ENCODE measurements at places on chromosomes 1 and 21. TPM values are rescaled to one million over a fixed set of nuclear protein-coding genes. Genes with fewer than 3 reads are reported as not detected.

The SYPL2 gene
- total RNA-seq, result 0.22 TPM

The OR2T29 gene
- total RNA-seq, result not detected

The CFHR5 gene
- not detected for total RNA-seq

The AIM2 gene
- not detected for total RNA-seq

The LCE2C gene
- total RNA-seq, result not detected

The PDC gene
- not detected for total RNA-seq

The TIAM1 gene
- 20.3 TPM for total RNA-seq

The MSH4 gene
- 0.13 TPM for total RNA-seq

The OR2M3 gene
- total RNA-seq, result not detected

The TINAGL1 gene
- 31.8 TPM for total RNA-seq

The S100A14 gene
- total RNA-seq, result not detected

The CDK18 gene
- 0.76 TPM for total RNA-seq

The SV2A gene
- 9.9 TPM for total RNA-seq

The BGLAP gene
- total RNA-seq, result not detected

The MFSD2A gene
- 2.1 TPM for total RNA-seq

The S100A8 gene
- not detected for total RNA-seq

The PAX7 gene
- total RNA-seq, result not detected

The DNMT3L gene
- not detected for total RNA-seq

The HCRTR1 gene
- total RNA-seq, result not detected

The FCER1G gene
- not detected for total RNA-seq

The GBP6 gene
- not detected for total RNA-seq

The DIRAS3 gene
- 0.43 TPM for total RNA-seq

The OPRD1 gene
- total RNA-seq, result under 0.01 TPM

The OPTC gene
- not detected for total RNA-seq

The FAM229A gene
- total RNA-seq, result 1.1 TPM

The TACSTD2 gene
- 1.5 TPM for total RNA-seq

The TP73 gene
- total RNA-seq, result not detected

The AMPD1 gene
- total RNA-seq, result not detected

The HSD3B2 gene
- not detected for total RNA-seq

The SPRR3 gene
- total RNA-seq, result not detected

The TRAF3IP3 gene
- not detected for total RNA-seq

The TMEM50A gene
- 200 TPM for total RNA-seq

The ACTA1 gene
- total RNA-seq, result not detected

The RPTN gene
- 0.13 TPM for total RNA-seq

The SAMD11 gene
- 36.2 TPM for total RNA-seq

The C4BPA gene
- total RNA-seq, result not detected

The BSND gene
- not detected for total RNA-seq

The LGR6 gene
- total RNA-seq, result under 0.01 TPM

The NOS1AP gene
- total RNA-seq, result 0.97 TPM

The PGLYRP4 gene
- not detected for total RNA-seq

The S1PR1 gene
- 8.4 TPM for total RNA-seq

The NECTIN4 gene
- total RNA-seq, result 0.13 TPM

The ECE1 gene
- 46.0 TPM for total RNA-seq

The VASH2 gene
- 0.43 TPM for total RNA-seq

The LRRC8B gene
- total RNA-seq, result 1.6 TPM

The SHE gene
- total RNA-seq, result 2.7 TPM

The SELL gene
- total RNA-seq, result 1.0 TPM

The PADI4 gene
- total RNA-seq, result not detected

The ATAD3B gene
- total RNA-seq, result 5.4 TPM

The CRNN gene
- not detected for total RNA-seq

The SLC6A17 gene
- 0.22 TPM for total RNA-seq

The TTLL10 gene
- not detected for total RNA-seq

The KAZN gene
- 49.2 TPM for total RNA-seq

The PLPPR5 gene
- total RNA-seq, result not detected

The ACBD6 gene
- total RNA-seq, result 66.2 TPM

The AMY1B gene
- not detected for total RNA-seq

The ERO1B gene
- 5.2 TPM for total RNA-seq
